SK-N-SH (cell line): ENCODE measurements at places on chromosomes 7 and 10.

DNA sequence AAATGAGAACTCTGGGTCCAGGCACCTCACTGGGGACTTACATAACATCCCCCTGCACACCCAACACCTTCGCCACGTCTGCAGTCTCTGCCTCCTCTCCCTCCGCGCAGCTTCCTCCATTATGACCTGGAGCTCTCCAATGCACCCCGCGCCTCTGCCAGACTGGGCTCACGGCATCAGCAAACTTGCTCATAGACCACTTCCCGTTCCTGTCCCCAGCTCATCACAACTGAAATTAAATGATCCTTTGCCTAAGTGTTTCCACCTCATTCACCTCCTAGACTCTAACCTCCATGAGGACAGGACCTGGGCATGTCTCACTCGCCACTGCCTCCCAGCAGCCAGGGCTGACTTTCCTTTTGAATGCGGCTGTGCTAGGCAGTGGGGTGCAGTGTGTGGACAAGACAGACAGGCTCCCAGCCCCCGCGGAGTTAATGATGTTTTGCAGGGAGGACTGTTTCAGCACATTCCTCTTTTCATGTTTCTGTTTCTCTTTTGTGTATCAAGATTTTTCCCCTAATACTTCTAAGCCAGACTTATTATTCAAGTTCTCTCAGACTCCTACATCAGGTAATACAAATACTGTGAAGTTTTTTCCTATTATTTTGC lies 18.8 kb downstream of the CHST15 start:
- H3K27me3 ChIP-seq: no peaks in the 10 kb centered on the region
- H3K4me3 ChIP-seq: no peak overlapping the region
- H3K4me1 ChIP-seq: peaks cover 25% of the 10 kb centered on the region
- no peak for DNase-seq
- no peaks in the 10 kb centered on the region for H3K36me3 ChIP-seq

- no peak overlapping the region for H3K27ac ChIP-seq
- no peaks in the 10 kb centered on the region for H3K27me3 ChIP-seq
- DNase-seq: no peak
- H3K36me3 ChIP-seq: no peaks in the 10 kb centered on the region
These were observed 359.7 kb upstream of the PCDH15 start for GRCh38 chr10:55160655-55161283.

GRCh38 chr7:618539-619367 lies 99.1 kb upstream of the PDGFA start:
- H3K36me3 ChIP-seq: no peaks in the 10 kb centered on the region
- H3K27me3 ChIP-seq: no peaks in the 10 kb centered on the region
- H3K27ac ChIP-seq: no peak overlapping the region
- DNase-seq: no peak
- no peaks in the 10 kb centered on the region for H3K4me1 ChIP-seq

DNA sequence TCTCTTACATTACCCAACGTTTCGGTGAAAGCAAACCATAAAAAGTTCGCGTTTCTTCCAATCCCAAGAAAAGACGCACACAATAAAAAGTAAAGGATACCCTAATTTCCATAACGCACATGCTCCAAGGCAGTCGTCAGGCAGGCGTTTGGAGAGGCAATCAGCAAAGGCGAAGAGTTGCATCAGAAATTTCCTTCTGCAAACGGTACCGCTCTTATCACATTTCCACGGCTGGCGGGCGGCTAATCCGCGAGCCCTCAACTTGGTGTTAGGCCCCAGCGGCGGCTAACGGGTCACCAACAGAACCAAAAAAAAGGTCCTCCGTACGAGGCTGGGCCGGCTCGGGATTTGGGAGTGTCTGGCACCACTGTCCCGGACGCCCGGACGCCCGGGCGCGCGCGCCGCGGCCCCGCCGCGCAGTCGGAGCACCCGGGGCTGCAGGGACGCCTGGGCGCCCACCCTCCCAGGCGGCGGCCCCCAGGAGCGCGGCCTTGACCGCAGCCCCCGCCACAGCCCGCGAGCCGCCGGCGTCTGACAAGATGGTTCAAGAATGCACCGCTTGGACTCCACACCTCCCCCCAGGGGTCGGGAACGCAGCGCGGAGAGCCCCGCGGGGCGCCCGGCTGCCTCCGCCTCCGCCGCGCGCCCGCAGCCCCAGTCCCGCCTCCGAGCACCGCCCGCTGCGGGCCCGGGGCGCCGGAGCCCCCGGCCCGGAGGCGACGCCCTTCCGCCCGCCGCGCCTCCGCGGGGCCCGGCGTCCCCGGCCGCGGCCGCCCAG lies 9.8 kb upstream of the GRB10 start:
- no peaks in the 10 kb centered on the region for H3K4me1 ChIP-seq
- no peaks in the 10 kb centered on the region for H3K27me3 ChIP-seq
- peak overlapping the region; percentile 60 for H3K4me3 ChIP-seq
- peaks cover 11% of the 10 kb centered on the region for H3K36me3 ChIP-seq
- DNase-seq: peak; percentile 58

DNA sequence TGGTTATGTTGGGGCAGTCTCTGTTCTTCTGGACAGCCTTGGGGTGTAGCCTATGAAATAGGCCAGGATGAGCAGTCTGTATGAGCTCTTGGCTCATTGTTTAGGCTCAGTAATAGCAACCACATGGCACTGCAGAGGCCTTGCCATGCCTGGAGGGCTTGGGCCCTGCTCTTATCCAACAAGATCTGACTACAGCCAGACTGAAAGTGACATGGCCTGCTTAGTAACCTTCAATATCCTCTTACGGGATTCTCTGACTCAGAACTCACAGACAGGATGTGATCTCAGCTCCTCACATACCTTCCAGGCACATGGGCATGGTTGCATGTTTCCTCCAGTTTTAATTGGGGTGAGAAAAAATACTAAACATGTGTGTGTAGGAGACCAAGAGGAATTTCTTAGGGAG lies 289.3 kb downstream of the PTEN start:
- peak overlapping the region; percentile 98 for H3K27ac ChIP-seq
- no peaks in the 10 kb centered on the region for H3K27me3 ChIP-seq
- H3K4me3 ChIP-seq: no peak overlapping the region
- DNase-seq: peak; percentile 61
- peaks cover 34% of the 10 kb centered on the region for H3K4me1 ChIP-seq
